Stimulated activated CD8-positive, alpha-beta memory T cell treated with anti-CD3 and anti-CD28 coated beads, Interleukin-2, amount 100 ng/mL, for 1 hour (primary cell): ENCODE measurements at places on chromosomes 2 and 18.

DNA sequence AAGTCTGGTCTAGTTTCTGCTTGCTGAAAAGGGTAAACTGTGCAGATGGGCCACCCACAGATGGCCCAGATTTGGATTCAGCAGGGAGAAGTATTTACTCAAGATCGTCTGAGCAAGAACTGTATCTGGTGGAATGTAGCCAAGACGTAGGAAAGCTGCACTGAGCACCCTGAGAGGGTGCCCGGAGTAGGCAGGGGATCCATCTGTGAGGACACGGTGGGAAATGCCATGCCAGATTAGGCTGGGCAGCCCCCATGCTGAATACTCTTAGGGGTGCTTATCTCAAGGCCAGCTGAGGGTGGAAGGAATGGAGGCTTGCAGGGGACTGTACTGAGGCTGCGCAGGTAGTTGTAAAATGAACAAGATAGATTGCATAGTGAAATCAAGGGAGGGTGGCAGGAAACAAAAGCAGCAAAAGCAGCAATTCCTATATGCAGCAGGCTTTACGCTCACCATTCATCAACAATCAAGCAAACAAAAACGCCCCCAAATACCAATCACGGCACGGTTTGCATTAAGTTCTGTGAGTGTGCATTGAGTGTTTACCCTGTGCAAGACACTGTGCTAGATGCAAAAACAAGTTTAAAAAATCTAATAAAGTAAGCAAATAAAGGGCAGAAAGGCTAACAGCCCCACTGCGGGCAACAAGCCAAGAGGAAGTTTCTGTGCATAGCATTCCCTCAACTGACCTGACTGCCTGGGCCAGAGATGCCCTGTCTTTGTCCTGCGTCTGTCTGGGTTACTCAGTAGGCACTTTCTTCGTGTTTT, 32.2 kb upstream of the LPIN2 start:
- DNase-seq: no peak

DNA sequence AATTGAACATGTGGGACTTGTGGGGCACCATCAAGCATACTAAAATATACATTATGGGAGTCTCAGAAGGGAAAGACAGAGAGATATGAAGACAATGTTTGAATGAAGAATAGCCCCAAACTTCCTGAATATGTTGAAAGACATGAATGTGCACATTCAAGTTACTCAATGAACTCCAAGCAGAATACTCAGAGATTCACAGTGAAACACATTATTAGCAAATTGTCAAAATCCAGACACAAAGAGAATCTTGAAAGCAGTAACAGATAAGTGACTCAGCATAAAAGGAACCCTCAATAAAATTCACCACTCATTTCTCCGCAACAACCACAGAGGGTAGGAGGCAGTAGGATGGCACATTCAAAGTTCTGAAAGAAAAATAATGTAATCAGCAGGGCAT, 8.8 kb downstream of the C2orf92 start:
- no peak for DNase-seq

- no peak for DNase-seq
These were observed 101.7 kb upstream of the TFCP2L1 start for GRCh38 chr2:121386707-121387106.

DNA sequence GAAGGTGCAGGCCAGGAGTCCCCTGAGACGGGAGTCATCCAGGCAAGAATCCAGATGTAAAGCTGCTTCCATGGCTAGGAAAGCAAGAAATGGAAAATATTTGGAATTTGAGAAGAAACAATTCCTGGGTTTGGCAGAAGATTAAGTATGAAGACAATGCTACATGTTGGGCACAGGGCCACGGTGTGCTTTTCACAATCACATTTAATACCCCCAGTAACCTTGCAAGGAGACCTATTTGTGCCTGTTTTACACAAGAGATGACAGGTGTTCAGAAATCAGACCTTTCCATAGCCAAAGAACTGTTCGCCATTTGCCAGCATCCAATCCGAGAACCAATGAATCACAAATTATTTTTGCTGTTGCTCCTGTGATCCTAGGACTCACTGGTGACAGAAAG, 50.5 kb downstream of the KCTD1 start:
- DNase-seq: no peak

- DNase-seq: no peak
These were observed 26.4 kb upstream of the GALR1 start for GRCh38 chr18:77223221-77223639.

GRCh38 chr18:38520786-38521185, 955.2 kb upstream of the CELF4 start:
- DNase-seq: no peak

GRCh38 chr2:197071790-197072436, 145.4 kb upstream of the PGAP1 start:
- no peak for DNase-seq

GRCh38 chr2:227696990-227697679, 20.7 kb downstream of the SLC19A3 start:
- DNase-seq: no peak

DNA sequence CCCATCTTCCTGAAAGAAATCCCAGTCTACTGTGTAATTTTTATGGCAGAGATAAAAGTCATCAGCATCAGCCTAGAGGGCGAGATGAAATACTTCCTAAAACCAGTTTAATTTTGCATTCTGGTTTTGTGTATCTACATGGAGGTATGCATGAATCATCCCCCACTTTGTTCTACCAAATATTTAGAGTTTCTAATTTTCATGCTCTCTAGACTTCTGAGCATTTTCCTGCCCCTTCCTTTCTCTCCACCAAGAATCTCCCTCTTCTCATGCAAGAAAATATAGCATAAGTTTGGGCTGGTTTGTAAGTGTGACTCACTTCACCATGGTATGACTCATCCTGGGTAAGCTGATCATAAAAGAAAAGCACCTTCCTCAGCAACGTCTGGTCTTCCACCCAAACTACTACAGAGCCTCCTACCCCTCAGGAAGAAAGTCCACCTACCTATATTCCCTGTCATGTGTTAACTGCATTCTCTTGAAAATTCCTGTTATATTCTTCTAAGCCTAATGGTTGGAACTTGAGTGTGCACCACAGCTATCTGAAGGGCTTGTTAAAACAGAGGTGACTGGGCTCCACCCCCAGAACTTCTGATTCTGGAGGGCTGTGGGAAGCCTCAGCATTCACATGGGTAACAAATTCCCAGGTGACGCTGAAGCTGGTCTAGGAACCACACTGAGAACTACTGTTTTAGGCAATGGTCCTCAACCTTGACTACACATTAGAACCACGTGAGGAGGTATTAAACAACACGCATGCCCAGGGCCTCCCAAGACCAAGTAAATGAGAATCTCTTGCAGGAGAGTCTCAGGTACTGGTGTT, 37.4 kb upstream of the RAPGEF4 start:
- no peak for DNase-seq

- DNase-seq: no peak
These were observed 31.7 kb downstream of the MBP start for GRCh38 chr18:77100751-77101355.

- no peak for DNase-seq
These were observed 22.6 kb upstream of the GIGYF2 start for GRCh38 chr2:232674491-232674890.

GRCh38 chr2:176074919-176075425, 8.8 kb downstream of the EVX2 start:
- DNase-seq: no peak

- DNase-seq: no peak
These were observed 34.5 kb upstream of the ARL5A start for GRCh38 chr2:151862700-151863099.

- no peak for DNase-seq
These were observed 110.6 kb downstream of the TMEM182 start for GRCh38 chr2:102872388-102872787.

DNA sequence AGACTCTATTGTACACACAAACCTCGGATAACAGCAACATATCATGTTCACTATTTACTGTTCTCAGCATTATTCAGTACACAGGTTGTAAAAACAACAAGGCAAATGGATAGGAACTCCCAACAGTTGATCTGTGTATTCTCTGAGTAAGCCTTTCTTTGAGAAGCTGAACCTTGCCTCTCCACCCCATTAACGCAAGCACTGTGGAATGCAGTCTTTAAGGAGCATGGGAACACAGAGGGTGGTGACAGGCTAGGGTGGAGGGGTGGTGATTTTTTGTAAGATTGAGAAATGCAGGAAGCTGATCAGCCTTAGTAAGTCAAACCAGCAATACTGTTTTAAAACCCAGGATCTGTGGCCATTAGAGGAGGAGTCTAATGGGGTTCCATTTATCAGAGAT, 19.6 kb upstream of the SERPINB11 start:
- DNase-seq: no peak

- DNase-seq: no peak
These were observed 13.2 kb downstream of the POU3F3 start for GRCh38 chr2:104866883-104867812.

GRCh38 chr18:77111951-77112746, 20.4 kb downstream of the MBP start:
- no peak for DNase-seq

DNA sequence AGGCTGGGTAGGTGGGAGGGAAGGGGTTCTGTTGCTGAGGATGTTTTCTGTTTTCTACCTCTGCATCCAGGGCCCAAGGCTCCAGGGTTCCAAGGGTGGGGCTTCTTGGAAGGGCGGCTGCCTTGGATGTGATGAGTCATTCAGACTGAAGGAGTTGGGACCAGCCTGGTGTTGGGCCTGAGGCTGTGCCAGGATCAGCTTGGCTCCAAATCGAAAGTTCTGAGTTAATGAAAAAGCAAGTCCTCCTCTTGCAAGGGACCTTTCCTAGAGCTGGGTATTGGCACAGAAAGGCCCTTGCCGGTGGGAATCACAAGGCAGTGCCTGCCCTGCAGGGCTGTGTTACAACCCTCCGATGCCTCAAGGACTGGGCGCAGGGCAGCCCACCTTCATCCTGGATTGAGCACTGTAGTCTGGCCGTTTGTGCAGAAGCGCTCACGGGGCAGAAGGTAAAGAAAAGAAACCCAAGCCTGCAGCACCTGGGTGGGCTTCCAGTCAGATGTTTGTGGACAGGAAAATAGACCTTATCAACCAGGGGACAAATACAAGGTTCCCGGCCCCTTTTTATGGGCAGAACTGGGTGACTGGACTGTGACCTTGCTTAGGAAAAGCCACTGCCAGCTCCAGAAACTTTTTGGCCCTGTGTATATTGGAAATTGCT, 52.5 kb upstream of the MCFD2 start:
- DNase-seq: no peak

DNA sequence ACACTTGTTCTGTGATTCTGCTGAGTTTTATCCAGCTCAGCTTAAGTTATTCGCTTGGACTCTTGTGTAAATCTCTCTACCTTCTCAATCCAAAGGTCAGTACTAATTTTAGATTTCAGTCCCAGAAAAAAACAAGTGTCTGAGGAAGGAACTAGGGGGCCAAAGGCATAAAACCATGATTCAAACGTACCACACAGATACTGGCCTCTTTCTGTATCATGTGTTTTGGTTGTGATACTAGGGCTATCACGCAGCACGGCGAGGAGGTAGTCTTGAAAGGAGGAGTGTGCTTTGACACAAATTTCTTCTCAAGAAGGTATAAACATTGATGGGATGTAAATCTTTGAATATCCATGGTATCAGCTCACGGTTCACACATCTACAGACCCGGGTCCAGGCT, 8.3 kb downstream of the SERPINE2 start:
- DNase-seq: no peak

DNA sequence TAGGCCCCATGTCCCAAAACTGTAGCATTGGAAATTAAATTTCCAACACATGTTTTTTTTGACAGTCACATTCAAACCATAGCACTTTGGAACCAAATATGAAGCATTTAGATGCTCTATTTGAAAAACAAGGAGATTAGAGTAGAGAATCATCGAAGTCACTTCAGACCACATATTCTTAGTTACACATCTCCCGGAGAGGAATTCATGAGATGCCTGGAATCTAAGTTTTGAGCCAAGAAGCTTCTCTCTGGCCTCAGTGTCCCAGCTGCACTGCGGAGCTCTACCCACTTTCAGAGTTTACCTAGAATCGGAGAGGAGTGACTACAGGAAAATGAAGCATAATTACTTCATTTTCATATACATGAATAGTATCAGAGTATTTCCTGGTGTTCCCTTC, 385.9 kb downstream of the TNS1 start:
- no peak for DNase-seq

DNA sequence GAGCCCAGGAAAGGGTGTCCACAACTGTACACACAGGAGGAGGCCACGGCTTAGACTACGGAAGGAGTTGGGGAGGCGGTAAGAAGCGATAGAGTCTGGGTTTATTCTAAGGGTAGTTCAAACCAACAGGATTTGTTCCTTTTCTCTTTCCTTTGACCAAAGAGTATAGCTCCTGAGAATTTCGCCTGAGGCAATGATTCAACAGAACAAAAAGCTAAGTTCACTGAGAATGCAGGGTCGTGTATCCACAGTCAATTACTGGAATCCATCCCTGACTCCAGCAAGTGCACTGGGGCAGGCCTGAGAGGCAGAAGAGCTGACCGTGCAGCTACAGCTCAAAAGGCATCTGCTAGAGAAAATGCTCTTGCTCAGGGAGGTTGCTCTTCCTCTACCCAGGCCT, 140.9 kb downstream of the TFCP2L1 start:
- no peak for DNase-seq

DNA sequence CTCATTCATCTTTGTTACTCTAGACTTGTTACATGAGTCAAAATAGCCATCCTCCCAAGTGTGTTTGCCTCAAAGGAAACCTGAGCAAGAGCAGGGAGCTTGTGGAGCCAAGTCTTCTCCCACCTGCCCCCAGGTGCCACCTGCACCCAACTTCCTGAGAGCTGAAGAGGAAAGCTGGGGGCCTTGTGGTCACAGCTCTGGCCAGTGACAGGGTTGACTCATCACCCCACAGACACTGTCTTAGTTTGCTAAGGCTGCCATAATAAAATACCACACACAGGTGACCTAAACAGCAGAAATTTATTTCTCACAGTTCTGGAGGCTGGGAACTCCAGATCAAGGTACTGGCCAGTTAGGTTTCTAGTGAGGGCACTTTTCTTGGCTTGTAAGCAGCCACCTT, 99.6 kb downstream of the TPGS2 start:
- no peak for DNase-seq

GRCh38 chr2:143759455-143759854, 630.2 kb downstream of the ARHGAP15 start:
- no peak for DNase-seq

DNA sequence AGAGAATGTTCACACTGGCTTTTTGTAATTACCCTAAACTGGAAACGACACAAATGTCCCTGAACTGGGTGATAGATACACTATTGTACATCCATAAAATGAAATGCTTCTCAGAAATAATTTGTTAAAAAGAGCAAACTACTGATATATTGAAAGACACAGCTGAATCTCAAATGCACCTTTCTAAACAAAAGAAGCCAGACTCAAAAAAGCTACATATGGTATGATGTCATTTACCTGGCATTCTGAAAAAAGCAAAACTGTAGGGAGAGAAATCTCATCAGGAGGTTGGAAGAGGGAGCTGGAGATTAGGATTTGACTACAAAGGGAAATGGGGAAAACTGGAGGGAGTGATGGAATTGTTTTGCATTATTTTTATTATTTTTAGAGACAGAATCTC, 12.0 kb downstream of the SLC38A11 start:
- no peak for DNase-seq
